Fibroblast of skin of left quadriceps (primary cell): ENCODE measurements at places on chromosomes 4 and X.

DNA sequence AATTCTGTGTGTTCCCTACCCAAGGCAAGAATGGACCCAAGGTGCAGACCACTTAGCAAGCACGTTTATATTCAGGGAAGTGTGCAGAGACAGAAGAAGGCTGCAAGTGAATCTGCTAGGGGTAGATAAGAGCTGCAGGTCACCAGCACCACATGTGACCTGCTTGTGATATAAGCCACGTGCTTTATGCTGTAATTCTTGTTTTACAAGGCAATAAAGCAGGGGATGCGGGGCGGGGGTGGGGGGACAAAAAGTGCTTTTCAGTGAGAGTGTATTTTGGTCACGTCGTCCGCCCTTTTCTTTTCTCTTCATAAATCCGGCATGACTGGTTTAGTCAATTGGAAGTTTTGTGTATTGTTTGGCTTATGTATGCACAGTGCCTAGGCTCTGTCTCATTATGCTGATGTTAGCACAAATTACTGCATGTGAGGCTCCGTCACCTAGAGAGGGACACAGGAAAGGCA, 192.7 kb downstream of the RBMX2 start:
- no peak for DNase-seq

DNA sequence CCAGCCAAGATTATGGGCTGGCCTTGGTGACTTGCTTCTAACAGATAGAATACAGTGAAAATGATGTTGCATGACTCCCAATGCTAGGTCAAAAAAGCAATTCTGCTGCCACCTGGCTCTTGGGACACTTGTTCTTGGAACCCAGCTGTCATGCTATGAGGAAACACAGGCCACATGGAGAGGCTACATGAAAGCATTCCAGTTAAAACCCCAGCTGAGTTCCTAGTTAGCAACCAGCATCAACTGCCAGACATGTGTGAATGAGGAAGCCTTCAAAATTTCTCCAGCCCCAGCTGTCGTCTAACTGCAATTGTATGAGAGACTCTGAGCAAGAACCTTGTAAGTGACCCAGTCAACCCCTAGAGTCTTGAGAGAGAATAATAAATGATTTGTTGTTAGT, 105.2 kb upstream of the FGF16 start:
- no peak for DNase-seq

DNA sequence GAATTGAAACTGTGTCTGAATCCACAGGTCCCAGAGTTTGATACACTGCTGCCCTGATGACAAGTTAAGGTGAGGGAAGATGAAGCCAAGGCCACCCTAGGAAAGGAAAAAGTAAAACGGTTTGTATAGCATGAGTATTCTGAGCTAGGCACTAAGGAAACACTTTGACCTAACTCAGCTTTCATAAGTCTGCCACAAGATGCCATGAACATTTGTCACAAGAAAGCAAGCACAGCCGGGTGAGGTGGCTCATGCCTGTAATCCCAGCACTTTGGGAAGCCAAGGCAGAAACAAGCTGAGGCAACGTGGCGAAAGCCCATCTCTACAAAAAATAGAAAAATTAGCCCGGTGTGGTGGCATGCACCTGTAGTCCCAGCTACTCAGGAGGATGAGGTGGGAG, 34.2 kb downstream of the ELOVL6 start:
- no peak for DNase-seq

- DNase-seq = no peak
These were observed 381.8 kb downstream of the UBE2NL start for GRCh38 chrX:144265641-144266040.

DNA sequence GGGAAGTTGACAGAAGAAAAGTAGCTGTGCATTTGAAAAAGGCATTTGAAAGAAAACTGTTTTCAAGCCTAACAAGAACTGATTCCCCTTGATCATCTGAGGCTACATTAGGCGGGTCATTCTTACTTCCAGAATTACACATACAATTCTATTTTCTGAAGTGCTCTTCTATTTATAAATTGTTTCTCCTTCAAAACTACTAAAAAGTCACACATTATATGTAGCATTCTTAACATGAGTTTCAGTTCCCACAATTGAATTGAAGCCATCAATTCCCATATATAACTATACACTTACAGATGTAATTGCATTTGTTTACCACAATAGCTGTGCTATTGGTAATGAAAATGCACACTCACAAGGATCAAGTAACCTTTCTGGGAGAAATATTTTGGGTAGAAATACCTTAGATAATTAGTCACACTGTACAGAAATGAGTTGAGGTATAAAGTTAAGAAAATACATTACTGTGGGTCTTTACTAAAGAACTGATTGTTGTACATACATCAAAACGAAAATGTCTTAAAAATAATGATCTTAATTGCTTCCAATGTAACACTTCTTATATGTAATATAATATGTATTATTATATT, 1688.0 kb upstream of the AGA start:
- DNase-seq = no peak

GRCh38 chrX:103781706-103782105, 5.1 kb downstream of the PLP1 start:
- no peak for DNase-seq

GRCh38 chr4:95080969-95081368, 323.2 kb downstream of the BMPR1B start:
- no peak for DNase-seq

GRCh38 chrX:38890963-38891362, 89.7 kb downstream of the MID1IP1 start:
- DNase-seq = no peak
